ENCODE measurements at places on chromosomes 5 and 9.

- no peak for DNase-seq
Measured at GRCh38 chr9:79129865-79130480, 441.8 kb upstream of the TLE4 start.

DNA sequence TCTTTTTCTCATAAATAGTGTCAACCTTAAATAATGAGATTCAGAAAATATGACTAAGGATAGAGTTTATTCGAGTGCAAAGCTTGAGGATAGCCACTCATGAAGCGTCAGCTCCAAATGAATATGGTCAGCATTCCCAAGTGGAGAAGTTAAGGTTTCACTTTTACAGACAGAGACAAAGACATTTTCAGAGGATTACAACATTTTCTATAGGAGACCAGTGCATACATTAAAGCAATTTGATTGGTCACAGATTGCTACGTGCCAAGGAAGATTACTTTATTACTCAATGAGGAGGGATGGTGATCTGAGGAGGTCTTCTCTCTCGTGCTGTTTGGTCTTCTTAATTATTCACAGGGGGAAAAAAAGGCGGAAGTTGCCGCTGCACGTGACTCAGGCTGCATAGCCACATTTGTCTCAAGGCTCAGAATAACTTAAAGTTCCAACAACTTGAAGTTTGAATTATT lies 60.1 kb upstream of the SPATA31C2 start:
- DNase-seq, result no peak

- DNase-seq, result no peak
Measured at GRCh38 chr5:15499528-15500324, at the start of gene FBXL7. Gene FBXL7 (plus strand): TSS chr5:15500180.

DNA sequence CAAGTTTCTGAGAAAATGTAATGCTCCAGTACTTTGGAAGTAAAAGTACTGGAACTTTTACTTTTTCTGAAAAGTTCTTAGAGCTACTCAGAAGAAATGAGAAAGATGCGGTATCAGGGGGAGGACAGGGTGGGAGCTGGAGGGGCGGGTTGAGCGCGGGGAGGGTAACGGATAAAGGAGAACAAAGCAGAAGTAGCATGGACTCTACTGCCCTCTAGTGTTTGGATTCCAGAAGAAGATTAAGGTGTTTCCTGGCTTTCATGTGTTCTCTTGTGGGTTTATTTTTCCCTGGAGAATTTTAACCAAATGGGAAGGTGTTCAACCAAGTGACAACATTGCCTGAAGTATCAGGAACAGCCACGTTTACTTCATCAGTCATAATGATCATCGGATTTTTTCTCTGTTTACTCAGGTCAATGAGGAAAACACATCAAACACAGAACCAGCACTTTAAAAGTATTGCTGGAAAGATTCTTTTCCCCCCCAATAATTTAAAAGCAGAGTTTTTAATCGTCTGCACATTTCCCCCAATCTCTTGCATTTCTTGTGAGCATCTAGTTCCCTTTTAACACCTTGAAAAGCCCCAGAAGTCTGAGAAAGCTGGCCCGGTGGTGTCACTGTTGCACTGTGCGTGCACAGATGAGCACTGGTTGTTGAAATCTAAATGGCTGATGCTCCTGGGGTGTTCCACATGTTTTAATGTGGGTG lies 190.6 kb downstream of the MPDZ start:
- no peak for DNase-seq

DNA sequence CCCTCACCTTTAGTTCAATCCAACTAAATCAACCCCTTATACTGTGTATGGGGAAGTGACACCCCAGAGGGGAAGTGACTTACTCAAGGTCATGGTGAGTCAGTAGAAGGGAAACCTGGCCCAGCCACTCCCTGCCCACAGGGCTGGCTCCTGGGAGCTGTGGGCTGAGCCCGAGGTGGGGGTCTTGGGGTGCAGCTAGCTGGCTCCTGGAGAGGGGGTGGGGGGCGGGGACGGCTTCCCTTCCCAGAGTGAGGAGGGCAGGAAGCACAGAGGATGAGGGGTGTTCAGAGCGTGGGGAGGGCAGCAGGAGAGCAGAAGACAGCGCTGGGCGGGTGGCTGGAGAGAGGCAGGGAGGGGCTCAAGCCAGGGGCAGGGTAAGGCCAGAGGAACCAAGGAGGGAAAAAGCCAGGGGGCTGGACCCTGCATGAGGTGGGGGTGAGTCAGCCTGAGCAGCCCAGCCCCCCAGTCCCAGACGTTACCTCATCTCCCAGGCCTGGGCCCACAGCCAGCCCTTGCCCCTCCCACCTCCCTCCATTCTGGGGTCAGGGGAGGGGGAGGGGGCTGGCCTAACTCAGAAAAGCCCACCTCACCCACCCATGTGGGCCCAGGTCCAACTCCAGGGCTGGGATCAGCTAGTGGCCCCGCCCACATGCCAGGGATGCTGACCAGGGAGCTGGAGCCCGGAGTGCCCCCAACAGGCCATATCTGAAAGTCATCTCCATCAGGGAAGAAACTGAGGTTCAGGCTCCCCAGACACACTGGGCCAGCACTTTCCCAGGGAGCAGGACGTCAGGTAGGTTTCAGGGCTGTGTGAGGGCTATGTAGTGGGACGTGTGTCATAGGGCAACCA lies 2.8 kb downstream of the PDLIM7 start:
- no peak for DNase-seq

- DNase-seq, result no peak
Measured at GRCh38 chr9:126844085-126844484, 16.4 kb upstream of the ZBTB34 start.

DNA sequence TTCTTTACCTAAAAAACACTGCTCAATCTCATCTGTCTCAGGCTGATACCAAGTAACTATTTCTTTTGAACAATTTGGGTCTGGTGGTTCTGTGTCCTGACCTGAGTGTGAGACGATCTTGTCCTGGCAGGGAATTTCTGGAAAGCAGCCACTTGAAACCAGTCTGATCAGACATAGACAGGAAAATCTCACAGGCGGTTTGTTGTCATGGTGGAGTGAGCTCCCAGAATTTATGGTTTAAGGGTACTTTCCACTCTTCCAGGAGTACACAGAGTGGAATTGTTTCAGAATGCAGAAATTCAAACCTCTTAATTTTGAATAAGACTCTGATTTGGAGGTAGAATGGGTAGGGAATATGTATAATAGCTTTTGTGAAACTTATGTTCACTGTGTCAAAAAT lies 268.2 kb downstream of the ISL1 start:
- DNase-seq, result no peak

GRCh38 chr5:152723482-152723881 lies 318.4 kb upstream of the NMUR2 start:
- DNase-seq, result no peak

- DNase-seq, result no peak
Measured at GRCh38 chr9:128070874-128071273, 2.8 kb downstream of the SLC25A25 start.

GRCh38 chr5:96743805-96744204 lies 63.9 kb downstream of the ERAP1 start:
- no peak for DNase-seq

DNA sequence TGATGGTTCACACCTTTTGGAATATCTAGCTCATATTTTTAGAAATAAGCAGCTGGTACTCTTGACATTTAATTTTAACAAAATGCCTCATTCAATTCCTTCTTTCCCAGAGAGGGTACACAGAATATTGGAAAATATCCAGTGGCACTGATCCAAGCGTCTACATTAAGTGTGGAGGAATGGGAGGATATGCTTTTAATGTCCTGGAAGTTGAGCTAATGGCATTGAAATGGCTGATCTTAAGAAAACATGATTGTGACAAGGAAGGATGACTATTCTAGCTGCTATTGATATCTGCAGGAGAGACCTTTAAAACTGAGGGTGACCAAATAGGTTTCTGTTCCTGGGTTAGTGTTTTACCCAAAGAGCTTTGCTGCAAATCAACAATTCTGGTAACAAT lies 30.0 kb downstream of the ZNF366 start:
- no peak for DNase-seq

DNA sequence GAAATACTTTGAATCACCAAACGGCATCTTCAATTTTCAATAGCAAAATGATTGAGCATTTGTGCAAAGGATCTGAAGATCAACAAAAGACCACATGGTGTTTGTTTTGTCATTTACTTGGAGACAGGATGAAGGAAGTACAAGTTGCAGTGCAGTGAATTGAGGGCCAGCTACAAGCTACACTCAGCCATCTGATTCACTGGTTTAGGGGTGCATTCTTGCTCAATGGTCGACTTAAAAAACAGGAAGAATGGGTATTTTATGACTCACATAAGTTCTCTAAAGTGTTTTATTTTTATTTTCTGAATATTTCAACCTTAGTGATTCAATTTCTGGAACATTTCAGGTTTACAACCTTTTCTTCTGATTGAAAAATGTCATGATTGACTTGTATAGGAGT lies 412.1 kb upstream of the ADAMTSL1 start:
- no peak for DNase-seq

DNA sequence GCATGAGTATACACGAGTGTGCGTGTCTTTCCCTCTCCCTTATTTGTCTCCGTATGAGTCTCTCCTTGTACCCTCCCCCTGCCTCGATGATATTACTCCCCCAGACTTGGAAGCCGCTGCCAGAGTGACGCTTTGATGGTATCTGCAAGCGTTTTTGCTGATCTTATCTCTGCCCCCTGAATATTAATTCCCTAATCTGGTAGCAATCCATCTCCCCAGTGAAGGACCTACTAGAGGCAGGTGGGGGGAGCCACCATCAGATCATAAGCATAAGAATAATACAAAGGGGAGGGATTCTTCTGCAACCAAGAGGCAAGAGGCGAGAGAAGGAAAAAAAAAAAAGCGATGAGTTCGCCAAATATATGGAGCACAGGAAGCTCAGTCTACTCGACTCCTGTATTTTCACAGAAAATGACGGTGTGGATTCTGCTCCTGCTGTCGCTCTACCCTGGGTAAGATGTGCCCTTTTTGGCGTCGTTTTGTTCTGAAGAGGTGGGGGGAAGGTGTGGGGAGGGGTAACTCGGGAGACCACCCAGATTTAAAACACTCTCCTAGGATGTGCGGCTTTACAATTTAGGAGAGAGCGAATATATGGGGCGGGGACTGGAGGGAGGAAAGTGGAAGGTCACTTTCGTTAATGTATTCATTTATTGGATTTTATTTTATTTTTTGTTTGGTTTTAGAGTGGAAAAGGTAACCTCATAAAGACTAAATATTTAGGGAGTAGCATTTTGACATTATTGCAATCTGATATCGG lies at the start of gene GABRG2:
GABRG2 (plus strand) TSS at position 119 of the 757 bp plus-strand sequence; CDS start at position 346, 227 bp downstream.
- DNase-seq, result no peak

DNA sequence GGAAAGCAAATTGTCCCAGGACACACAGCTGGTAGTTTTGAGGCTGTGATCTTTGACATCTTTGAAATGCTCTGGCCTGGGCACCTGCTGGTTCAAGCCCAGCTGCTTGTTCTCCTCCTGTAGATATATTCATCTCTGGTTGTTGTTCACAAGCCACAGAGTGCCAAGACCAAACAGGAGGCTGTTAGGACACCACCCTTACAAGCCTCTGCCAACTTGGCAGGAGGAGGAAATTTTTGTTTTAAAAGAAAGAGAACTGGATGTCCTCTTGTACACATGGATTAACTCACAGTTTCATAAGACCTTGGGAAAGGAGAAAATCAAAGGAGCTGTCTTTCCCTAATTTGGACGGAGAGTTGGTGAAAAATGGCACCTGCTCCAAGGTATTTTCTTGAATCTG lies 8.5 kb upstream of the ZFP62 start:
- DNase-seq, result no peak

- DNase-seq, result no peak
Measured at GRCh38 chr5:147303976-147304375, 69.2 kb downstream of the STK32A start.

DNA sequence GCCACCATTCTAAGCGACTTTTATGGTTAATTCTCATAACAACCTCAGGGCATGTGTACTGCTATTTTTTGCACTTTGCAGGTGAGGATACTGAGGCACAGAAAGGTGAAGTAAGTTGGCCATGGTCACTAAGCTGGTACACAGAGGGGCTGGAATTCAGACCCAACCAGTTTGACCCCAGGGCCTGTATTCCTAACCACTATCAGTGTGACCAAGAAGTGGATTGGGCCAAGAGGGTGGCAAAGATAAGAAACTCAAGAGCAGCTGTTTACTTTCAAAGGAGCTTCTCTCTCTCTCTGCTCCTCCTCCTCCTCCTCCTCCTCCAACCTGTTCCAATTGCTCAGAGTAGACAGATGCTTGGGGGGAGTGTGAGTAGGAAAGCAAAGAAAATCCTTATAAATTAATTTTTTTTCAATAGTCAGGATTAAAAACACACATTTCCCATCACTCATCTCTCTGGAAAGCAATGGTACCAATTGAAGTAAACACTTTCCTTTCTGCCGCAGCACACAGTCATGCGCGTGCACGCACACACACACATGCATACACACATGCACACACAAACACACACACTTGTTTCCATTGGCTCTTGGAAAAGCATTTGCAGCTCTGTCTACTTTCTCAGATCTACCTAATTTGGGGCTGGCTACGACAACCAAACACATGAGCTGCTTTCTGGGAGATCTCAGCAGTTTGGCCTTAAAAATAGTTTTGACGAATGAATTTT lies 736.7 kb upstream of the WWC1 start:
- no peak for DNase-seq

GRCh38 chr5:6746244-6746643 lies 33.0 kb downstream of the TENT4A start:
- no peak for DNase-seq

- DNase-seq, result no peak
Measured at GRCh38 chr5:150481972-150482406, 25.9 kb upstream of the NDST1 start.

GRCh38 chr5:142601432-142601831 lies 84.5 kb downstream of the FGF1 start:
- no peak for DNase-seq

- DNase-seq, result no peak
Measured at GRCh38 chr9:130478736-130479575, 34.2 kb downstream of the ASS1 start.

DNA sequence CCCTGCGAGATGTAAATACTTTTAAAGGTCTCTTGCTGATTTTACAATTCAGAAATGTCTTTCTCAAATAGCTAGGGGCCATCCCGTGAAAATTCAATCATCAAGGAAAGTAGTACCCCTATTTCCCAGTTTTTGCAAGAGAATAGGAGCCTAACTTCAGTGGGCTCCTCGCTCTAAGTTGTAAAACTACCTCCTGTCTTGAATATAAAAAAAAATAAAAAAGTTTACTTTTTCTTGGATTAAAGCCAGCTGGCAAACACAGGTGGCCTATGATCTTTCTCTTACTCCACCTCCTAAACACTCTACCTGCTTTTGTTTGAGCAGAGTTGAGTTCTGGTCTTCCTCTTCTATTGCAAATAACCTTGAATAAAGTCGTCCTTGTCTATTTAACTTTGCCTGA lies 79.4 kb downstream of the SLCO4C1 start:
- DNase-seq, result no peak

GRCh38 chr5:10420932-10421331 lies 20.7 kb upstream of the ROPN1L start:
- DNase-seq, result no peak

DNA sequence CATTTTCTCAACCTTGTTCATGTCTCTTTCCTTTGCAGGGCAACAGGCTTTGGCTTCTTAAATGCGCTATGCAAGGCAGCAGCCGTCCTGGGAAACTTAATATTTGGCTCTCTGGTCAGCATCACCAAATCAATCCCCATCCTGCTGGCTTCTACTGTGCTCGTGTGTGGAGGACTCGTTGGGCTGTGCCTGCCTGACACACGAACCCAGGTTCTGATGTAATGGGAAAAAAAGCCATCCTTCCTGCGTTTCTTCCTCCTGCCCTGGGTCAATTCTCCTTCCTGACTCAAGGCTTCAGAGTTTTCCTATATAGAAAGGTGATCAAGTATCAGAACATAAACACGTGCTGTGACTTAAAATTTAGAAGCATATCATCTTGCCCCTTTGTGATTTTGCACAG lies 77.8 kb upstream of the IQGAP2 start:
- DNase-seq, result no peak

All from CD4-positive, alpha-beta memory T cell (primary cell).